ENCODE measurements at places on chromosomes 7 and 10. TPM values are rescaled to one million over a fixed set of nuclear protein-coding genes. Genes with fewer than 3 reads are reported as not detected.

DNA sequence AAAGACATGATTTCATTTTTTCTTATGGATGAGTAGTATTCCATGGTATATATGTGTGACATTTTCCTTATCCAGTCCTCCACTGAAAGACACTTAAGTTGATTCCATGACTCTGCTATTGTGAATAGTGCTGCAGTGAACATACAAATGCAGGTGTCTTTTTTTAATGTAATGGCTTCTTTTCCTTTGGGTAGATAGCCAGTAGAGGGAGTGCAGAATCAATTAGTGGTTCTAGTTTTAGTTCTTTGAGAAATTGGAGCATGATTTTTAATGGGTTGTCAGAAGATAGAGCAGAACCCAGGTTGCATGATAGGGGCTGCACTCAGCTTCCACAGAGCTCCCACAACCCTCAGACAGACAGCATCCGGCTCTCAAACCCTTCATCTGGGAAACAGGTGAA is 152.9 kb upstream of the PLXDC2 start:
- no peak for DNase-seq

The RAMP3 gene
- total RNA-seq: not detected

The AMPH gene
- total RNA-seq: 0.25 TPM

DNA sequence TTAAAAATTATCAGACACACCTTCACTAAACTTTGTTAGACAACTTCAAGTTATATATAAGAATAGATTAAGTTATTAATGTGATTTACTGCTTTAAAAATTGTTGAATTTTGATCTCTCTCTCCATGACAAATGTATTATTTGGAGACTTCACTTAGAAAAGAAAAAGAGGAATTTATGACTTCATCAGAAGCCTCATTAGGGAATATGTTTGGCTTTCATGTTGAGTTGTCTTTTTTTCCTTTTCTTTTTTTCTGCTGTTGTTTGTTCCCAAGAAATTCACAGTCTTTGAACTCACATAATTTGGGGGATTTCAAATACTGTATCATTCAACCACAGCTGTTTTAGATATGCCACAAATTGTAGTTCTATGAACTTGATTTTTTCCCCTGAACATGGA is 149.5 kb downstream of the PPP1R9A start:
- DNase-seq: no peak

The BHLHA15 gene
- 8.1 TPM for total RNA-seq

- no peak for DNase-seq
Measured at GRCh38 chr7:51090411-51090810, 226.2 kb downstream of the COBL start.

GRCh38 chr10:104688251-104689042 is 47.4 kb downstream of the SORCS3 start:
- DNase-seq: no peak

- DNase-seq: no peak
Measured at GRCh38 chr10:122998934-122999333, 9.7 kb downstream of the IKZF5 start.

GRCh38 chr7:133606991-133607390 is 354.1 kb downstream of the EXOC4 start:
- DNase-seq: no peak
